ENCODE measurements at places on chromosomes 11 and 22.

GRCh38 chr11:128717516-128717915 is 23.6 kb downstream of the FLI1 start:
- DNase-seq: no peak

DNA sequence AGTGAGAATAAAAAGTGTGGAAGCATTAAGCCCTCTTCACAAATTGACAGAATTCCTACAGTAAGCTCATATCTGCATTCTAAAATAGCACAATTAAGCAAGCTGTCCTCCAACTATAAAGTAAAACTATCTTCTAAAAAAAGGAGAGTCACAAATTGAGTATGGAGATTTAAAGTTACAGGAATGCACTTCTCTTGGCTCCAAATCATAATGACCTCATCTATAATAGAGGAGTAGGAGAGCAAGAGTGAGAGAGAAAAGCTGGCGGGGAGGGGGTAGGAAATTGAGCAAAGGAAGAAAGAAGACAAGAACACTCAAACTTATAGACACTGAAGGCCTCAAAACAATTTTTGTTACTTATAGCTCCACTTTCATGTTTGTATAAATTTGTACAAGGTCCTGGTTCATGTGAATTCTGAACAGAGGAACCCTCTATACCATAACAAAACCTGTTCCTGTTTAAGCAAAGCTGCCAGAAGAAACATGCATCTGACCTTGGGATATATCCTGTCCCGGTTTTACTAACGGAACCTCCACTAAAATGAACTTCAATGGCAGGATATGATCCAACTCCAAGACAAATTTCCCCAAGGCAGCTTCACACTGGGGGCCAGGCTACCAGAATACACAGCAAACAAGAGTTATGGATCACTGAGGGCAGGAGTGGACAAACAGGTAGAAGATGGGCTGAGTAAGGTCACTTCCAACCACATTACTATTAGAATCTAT is 37.2 kb downstream of the SLC35F2 start:
- no peak for DNase-seq

GRCh38 chr22:40757071-40757470 is 62.1 kb downstream of the SLC25A17 start:
- peak; percentile 69 for DNase-seq

GRCh38 chr11:99865951-99866350 is 821.1 kb upstream of the ARHGAP42 start:
- no peak for DNase-seq

- DNase-seq: peak; percentile 32
These were observed 2.8 kb upstream of the FADD start for GRCh38 chr11:70200212-70200844.

- DNase-seq: no peak
These were observed 52.6 kb downstream of the SWAP70 start for GRCh38 chr11:9716275-9717039.

GRCh38 chr22:33741025-33741424 is 179.3 kb downstream of the LARGE1 start:
- DNase-seq: no peak

DNA sequence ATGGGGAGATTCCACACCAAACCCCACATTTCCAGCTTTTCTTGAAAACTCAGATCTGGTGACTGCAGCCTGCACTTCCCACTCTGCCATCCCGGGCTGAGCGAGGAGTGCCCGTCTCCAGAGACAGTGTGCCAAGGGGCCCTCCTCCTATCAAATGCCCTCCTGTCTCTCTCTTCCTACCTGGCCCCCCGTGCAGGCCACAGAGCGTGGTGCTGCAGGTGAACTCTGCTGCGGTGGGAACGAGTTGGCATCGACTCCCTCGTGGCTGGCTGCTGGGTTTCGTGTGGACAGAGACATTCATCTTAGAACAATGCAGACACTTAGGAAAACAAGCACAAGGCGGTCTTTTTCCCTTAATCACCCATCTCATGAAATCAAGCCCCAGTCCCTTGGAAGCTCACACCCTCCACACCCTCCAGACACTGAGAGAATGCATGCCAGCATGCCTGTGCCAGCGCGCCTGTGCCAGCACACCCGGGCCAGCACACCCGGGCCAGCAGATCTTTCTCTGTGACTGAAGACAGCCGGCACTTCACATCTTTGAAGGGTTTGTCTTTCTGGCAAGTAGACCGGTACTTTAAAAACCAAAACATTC is 65.0 kb downstream of the PARVB start:
- peak; percentile 40 for DNase-seq

- no peak for DNase-seq
These were observed 3.6 kb downstream of the MMP1 start for GRCh38 chr11:102794382-102794781.

DNA sequence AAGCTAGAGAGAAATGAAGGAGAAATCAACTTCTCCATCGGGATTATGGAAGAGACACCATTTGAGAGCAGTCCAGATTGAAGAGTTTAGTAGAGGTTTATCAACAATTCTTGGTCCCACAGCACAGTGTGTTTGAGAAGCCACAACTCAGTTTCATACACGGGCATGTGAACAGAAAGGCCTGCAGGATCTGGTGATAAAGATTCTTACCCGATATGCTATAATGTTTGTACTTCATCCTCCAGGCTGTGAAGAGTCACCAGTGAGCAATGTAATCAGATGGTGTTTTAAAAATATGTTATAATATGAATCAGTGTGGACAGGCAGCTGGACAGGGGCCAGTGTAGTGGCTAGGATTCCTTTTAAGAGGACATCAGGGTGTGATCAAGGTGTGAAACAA is 29.7 kb upstream of the VWA5A start:
- DNase-seq: no peak

DNA sequence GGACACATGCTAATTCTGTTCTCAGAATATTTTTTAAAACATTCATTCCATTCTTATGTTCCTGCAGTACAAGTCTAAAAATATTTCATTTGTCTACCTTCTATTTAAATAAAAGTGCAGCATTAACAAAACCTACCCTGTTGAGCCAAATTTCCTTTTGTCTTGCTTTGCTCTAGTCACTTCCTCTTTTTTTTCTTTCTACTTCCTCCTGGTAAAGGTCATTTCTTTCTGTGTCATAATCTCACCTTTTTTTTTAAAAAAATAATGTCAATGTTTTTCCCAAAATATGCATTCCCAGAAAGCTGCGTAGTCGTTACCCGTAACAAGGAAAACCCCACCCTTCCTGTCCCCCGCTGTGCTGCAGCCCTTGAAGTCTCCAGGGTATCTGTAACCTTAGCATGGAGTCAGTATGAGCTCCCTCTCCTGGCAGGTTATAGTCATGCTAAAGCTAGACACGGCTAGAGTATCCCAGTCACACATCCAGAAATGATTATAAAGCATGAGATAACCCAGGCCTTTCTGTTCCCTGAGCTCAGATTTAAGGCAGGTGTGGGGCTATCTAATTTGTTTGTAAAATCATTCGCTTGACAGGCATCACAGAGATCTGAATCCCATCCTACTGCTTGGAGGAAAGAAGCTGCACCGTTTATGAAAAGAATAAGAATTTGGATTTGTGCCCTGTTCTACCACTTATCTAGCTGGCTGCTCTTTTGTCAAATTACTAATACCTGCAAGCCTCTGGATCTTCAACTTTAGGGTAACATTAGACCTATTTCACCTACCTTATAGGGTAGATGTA is 51.1 kb upstream of the EED start:
- DNase-seq: peak; percentile 80

GRCh38 chr11:123111465-123111864 is 49.5 kb upstream of the HSPA8 start:
- peak; percentile 21 for DNase-seq

DNA sequence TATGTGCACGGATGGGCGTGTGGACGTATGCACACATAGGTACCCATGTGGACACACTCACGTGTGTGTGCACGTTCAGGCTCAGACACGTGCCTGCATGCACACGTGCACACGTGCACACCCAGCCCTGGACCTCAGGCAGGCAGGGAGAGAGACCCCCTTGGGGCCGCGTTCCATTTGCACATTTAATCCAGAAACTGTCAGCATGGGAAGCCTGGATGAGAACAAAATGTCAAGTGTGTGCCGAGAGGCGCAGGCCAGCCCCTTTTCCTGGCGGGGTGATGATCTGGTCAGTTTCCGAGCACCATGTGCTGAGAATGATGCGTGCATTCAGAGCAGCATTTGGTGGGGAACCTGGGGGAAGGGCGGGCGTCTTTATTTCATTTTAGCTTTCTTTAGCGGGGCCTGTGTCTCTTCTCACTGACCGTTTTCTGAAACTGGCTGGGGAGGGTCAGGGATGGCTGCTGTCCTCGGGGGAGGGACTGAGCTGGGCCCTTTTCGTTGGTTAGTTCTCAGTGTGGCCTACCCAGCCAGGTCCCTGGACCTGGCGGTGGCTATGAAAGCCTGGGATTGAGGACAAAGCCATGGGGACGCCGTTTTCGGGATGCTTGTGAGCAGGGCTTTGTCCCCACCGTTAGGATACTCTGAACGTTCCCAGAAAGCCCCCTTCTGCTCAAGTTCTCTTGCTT is 96.3 kb downstream of the KCNQ1 start:
- DNase-seq: no peak

DNA sequence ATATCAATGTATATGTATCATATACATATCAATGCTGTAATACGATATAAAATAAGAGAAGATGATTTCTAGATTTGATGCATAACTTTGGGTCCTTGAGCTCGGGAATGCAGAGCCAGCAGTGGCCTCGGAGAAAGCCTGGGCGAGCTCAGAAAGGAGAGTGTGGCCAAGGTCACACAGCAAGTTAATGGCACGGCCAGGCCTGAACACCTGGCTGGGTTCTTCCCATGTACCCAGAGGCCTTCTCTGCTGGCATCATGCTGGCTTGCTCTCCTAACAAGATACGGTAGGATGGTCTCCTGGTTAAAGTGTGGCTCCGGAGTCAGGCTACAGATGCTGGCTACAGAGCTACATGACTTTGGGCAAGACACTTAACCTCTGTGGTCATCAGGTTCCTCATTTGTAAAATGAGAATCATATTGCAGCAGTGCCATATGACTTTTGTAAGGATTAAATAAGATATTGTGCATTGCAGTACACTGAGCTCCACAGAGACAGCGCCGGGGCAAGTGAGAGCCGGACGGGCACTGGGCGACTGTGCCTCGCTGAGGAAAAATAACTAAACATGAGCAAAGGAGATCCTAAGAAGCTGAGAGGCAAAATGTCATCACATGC is 29.9 kb downstream of the TPST2 start:
- no peak for DNase-seq

GRCh38 chr11:79287952-79288351 is 152.9 kb downstream of the TENM4 start:
- DNase-seq: no peak

- DNase-seq: no peak
These were observed 5.7 kb downstream of the KCTD17 start for GRCh38 chr22:37057226-37057625.

All from keratinocyte (primary cell).